CD4-positive, alpha-beta T cell treated with Interleukin-4 for 4 hours (primary cell): ENCODE measurements at places on chromosomes 1 and 21.

- peak; percentile 20 for DNase-seq
These were observed 344.6 kb downstream of the RYR2 start for GRCh38 chr1:237386362-237387143.

DNA sequence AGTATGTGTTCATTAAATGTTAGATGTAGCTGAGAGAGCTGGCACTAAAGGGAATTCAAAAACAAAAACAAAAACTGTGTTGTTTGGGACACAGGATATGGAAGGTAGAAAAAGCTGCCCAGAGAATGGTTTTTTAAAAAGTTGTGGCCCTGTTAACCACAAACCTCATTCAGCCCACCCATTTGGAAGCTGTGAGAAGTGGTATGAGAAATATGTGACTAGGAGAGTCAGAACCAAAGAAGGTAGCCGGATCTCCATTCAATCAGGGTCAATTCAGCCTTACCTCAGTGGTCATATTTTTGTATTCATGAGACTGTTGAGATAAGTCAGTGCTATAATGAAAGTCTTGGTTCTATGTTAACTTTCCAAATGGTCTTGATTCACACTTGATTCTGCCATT is 29.8 kb upstream of the CACYBP start:
- no peak for DNase-seq

GRCh38 chr1:222736470-222736869 is 532 bp upstream of the FAM177B start:
- DNase-seq, result no peak

GRCh38 chr1:176032040-176032645 is 174.9 kb downstream of the COP1 start:
- no peak for DNase-seq

DNA sequence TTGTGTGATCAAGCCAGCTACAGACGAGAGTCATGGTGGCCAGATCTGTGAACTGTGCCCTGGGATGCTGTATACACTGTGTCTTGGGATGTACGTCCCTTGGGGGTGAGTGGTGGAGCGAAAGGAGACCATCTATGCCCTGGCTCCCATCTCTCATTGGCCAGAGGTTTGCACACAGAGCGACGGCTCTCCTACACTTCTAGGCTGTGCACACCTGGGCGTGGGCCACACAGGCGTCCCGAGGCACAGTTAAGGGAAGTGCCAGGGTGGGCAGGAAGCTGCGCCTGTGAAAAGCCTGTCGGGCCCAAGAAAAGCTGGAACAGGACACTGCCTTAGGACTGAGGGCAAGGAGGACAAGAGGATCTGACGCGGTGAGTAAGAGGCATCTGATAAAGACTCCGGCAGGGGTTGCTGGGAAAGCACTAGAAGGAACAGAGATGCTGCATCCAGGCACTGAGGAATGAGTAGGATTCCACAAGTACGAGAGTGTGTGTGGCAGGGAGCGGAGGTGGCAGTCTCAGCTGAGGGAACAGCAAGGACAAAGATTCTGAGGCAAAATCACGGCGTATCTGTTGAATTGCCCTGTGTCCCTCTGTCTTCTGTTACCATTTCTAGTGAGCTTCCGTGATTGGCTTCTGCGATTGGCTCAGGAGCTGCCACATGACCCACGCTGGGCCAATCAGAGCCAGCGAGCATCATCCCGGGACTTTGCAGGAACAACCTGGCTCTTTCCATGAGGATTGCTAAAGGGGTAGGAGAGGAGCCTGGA is 67.9 kb upstream of the ZBTB40 start:
- no peak for DNase-seq

DNA sequence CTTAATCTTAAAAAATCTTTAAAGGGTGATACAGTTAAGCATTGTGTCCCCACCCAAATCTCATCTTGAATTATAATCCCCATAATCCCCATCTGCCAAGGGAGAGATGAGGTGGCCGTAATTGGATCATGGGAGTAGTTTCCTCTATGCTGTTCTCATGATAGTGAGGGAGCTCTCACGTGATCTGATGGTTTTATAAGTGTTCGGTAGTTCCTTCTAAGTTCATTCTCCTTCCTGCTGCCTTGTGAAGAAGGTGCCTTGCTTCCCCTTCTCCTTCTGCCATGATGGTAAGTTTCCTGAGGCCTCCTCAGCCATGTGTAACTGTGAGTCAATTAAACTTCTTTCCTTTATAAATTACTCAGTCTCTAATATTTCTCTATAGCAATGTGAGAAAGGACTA is 10.7 kb downstream of the DHRS3 start:
- no peak for DNase-seq

DNA sequence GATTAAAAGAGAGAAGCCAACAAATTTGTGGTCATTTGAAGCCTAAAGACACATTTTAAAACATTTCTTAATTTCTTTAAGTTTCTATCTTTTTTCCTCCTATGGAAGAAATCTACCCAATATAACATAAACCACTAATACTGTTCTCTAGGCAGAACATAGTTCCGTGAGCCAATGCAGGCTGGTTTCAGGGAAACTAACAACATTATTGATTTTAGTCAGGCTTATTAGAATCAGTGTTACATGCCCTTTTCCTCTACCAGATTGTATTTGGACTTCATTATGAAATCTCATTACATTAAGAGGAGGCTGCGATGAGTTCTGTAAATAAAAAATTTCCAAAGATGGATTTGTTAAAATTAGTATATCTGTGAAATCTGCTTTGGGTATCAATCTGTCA is 249.9 kb downstream of the PTBP2 start:
- DNase-seq, result no peak

GRCh38 chr21:44377922-44378645 is 24.7 kb downstream of the TRPM2 start:
- no peak for DNase-seq

DNA sequence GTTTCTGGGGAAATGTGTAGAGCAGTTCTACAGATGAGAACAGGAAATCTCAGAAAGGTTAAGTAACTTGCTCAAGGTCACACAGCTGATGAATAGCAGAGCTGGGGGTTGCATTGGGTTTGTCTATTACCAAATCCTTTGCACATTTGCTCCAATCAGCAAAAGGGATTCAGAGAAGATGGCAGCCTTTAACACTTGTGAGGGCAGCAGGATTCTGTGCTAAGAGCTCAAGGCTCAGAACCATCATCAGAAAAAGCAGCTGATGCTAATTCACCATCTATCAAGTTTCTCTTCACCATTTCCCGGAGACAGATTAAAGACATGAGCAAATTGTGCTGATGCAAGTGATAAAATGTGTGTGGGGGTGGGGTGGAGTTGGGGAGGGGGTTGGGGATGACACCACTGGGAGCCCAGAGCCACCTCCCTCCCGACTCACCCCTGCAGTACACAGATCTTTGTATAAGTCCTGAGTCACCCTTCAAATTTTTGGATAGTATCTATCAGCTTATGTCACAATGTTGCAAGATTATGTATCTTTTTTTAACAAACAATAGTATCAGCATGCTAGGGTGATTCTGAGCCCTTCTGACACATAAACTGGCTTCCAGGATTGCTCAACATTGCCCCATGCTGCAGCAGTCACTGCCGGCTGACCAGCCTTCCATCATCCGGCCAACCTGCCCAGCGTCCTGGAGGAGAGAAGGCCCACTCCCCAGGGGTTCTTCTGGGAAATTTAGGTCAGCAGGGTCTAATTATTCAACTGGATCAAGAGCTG is 2.8 kb upstream of the SPSB1 start:
- peak; percentile 24 for DNase-seq

- DNase-seq, result no peak
These were observed 5.3 kb downstream of the RXFP4 start for GRCh38 chr1:155946633-155947219.

DNA sequence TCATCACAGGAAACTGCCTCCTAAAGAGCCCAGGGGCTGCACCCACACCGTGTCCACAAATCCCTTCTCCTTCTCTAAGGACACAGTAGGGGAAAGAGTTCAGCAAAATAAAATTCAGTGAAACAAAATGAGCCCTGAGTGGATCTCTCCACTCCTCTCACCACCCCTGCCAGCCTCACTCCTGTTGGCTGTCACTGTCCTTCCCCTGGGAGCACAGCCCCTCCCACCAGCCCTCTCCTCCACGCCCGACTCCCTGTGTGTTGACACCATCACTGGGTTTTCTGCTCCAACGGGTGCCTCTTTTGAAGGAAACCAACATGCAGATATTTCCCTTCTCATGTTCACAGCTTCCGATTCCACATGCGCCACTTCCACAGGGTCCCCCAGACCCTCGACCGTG is 356.2 kb downstream of the AJAP1 start:
- DNase-seq, result no peak

- no peak for DNase-seq
These were observed 30.1 kb downstream of the TNFRSF1B start for GRCh38 chr1:12196641-12197482.

DNA sequence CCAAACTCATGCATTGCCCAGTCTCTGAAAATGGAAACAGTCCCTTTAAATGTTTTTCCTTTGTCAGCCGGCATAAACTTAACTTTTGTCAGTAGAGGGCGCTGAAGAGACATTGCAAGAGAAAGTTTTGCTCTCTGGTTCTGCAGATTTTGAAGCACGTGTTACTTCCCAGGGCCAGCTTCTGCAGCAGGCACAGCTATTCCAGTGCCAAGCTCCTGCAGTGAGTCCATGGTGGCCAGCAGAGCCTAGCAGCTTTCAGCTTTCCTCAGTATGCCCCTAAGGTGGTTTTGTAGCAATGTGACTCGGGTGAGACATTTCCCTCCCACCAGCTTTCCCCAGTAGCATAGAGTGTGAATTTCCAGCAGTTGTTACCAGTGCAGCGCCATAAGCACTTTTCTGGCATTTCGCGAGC is 2.6 kb upstream of the IFI44L start:
- peak; percentile 83 for DNase-seq

GRCh38 chr1:174174461-174175329 is 15.4 kb downstream of the RABGAP1L start:
- no peak for DNase-seq

DNA sequence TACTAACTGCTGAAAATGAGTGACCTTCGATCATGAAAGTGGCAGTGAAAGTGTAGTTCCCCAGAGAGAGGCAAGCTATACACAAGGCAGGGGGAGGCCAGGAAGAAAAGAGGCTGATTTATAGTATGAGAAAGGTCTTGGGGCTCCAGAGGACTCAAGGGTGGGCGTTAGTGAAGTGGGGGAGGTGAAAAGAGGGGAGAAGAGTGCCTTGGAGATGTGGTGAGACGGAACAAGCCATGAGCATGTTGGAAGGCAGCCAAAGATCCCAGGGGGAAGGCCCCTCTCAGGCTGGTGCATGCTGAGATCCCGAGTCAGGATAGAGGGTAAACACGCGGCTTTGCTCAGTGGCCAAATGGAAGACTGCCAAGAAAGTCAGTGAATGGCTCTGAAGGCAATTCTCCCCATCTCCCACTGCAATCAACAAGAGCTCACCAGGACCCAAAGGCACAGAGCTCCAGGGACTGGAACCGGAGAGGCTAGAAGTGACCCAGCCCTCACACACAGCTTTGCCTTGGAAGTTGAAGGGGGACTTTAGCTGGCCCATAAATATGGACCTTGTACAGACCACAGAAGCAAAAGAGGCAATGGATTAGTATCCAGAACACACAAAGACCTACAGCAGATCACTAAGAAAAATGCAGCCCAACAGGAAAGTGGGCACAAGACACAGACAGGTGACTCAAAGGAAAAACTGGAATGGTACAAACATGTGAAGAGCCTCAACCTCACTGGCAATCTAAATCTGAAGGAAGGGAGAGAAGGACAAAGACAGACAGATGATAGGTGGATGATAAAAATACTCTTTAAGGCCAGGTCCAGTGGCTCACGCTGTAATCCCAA is 49.6 kb downstream of the HSF2BP start:
- DNase-seq, result no peak

GRCh38 chr1:245332513-245332912 is 177.7 kb downstream of the KIF26B start:
- DNase-seq, result no peak

DNA sequence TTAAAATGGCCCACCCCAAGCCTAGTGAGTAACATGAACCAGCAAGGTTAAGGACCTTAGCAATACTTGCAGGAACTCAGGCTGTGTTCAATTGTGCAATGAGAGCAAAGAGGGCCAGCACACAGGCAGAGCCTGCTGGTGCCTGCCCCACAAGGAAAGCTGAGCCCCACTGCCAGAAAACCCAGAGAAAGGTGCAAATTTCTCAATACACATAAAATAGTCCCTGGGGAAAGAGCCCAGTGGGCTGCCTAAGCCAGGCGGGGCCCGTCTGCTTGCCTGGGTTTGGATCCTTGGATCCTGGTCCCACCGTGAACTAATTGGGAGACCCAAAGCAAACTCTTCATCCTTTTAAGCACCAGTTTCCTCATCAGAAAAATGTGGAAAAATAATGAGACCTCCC is 128.5 kb upstream of the CACNA1E start:
- no peak for DNase-seq

DNA sequence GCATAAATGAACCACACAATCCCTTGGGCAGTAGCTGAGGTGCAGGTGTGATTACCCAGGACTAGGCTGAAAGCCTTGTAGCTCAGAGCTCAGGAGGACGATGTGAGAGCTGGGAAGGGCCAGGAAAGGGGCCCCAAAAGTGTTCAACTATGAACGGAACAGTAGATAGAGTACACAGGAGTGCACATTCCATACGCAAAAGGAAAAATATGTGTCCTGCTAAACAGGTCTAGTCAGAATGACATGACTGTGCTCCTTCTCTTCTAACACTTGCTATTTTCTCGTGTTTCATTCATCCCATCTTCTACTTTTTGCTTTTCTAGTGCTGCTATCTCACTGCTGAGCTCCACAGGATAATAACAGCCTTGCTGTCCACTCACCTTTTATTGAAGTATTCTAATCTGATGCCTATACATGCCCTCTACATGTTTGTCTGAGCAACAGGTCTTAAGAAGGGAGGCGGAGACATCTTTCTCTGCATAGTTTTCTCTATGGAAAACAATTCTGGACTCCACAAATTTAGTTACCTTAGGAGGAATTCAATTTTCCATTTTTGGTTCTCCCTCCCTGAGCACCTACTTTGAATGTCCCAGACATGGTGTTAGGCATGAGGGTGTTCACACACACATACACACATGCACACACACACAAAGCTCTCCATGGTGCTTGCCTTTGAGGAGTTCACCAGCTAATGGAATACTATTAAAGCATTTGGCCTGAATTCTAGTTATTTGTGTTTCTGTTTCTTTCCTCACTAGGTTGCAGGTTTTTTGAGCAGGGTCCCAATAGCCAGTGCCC is 3.4 kb downstream of the S100A10 start:
- DNase-seq, result no peak

GRCh38 chr1:159318784-159319551 is 16.8 kb downstream of the FCER1A start:
- DNase-seq, result no peak

GRCh38 chr1:22257290-22258275 is 114.7 kb upstream of the WNT4 start:
- no peak for DNase-seq
